ENCODE measurements at places on chromosomes 4 and X.

- DNase-seq, result no peak
Measured at GRCh38 chr4:3227878-3228675, 20.9 kb upstream of the MSANTD1 start.

GRCh38 chr4:114311787-114312186, 286.8 kb upstream of the UGT8 start:
- no peak for DNase-seq

- DNase-seq, result no peak
Measured at GRCh38 chr4:118917582-118917981, 28.9 kb downstream of the SYNPO2 start.

GRCh38 chr4:185265942-185266341, 56.5 kb downstream of the SNX25 start:
- DNase-seq, result no peak

GRCh38 chrX:38970074-38970473, 168.8 kb downstream of the MID1IP1 start:
- DNase-seq, result no peak

DNA sequence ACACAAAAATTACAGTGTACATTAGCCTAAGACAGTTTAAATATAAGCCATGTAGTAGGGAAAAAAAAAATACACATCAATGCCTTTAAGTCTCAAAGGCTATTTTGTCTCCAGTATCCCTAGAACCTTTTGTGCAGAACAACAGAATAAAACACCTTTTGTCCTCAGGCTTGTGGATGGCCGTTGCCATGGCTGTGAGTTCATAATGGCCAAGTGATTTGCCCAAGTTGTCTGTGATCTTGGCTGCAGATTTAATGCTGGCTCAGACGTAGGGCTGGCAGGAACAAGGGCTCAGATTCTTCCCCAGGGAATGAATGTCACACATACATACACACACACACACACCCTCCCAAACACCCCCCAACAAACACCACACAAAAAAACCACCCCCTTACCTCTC, 25.3 kb downstream of the GPM6B start:
- DNase-seq, result no peak

- no peak for DNase-seq
Measured at GRCh38 chrX:10173331-10173900, 16.6 kb downstream of the CLCN4 start.

GRCh38 chr4:166777760-166778159, 456.5 kb downstream of the SPOCK3 start:
- DNase-seq, result no peak

DNA sequence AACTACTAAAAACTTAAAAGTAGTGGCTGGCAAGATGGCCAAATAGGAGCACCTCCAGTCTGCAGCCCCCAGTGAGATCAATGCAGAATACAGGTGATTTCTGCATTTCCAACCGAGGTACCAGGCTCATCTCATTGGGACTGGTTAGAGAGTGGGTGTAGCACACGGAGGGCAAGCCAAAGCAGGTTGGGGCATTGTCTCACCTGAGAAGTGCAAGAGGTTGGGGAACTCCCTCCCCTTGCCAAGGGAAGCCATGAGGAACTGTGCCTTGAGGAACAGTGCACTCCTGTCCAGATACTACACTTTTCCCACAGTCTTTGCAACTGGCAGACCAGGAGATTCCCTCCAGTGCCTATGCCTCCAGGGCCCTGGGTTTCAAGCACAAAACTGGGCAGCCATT, 311.1 kb downstream of the PAPSS1 start:
- DNase-seq, result no peak

DNA sequence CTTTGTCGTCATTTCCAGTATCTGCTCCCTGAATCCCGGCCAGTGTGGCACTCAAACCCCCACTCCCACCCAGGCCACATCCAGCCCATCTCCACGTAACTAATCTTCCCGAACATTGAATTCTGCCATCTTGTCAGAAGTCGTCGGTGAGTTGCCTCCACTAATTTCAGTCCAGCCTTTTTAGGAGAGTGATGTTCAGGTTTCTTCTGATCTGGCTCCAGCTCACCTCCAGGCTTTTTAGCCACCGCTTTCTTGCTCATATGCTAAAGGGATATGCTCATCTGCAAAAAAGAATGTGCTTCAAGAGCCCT, 1.3 kb downstream of the TMEM165 start:
- no peak for DNase-seq

DNA sequence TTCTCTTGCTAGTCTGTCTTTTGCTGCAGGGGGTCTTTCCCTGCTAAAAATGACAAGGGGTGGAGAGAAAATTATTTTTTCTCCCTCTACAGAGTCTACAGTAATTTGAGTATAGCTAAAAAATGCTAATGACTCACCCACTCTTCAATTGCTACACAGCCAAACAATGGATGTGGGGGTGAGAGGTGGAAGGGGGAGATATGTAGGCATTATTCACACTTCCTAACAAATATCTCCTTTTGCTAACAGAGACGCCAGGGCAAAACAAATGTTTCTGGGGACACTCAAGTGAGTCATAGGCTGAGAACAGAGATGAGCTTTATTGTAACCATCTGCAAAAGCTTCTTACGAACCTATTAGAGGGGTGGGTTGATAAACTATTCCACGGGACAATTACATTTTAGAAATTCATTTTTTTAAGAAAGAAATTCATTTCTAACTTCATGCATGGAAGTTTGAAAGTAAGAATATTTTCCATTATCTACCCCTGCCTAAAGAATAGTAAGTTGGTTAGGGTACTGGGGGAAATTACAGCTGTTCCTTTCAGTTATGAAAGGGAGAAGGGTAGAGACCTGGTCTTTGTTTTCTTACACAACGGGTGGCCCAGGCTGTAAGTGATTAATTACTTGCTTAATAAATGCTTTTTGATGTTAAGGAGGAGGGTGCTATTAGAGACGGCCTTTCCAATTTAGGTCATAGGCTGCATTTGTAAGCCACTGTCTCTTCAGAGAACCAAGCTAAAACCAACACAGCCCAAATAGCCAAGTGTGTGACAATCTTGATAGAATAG, 12.8 kb downstream of the SCD5 start:
- DNase-seq, result no peak

- DNase-seq, result peak; percentile 95
Measured at GRCh38 chrX:1453951-1454785, 1.5 kb upstream of the ASMTL start.

DNA sequence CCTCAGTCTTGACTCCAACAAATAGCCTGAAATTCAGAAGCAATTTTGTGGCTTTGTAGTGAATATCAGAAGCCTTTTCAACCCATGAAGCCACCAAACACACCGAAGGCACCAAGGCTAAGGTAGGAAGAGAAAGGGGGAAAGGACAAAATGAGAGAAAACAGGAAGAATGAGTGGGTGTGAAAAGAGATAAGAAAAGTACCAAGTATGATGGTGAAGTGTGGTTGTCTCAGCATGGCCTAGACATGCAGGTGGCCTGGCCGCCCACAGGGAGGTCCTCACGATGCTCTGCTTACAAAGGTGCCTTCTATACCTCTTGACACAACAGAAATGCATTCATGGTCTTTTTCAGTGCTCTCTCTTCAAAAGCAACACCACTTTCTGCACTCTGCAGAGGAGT, 34.9 kb downstream of the ACSL1 start:
- DNase-seq, result no peak

DNA sequence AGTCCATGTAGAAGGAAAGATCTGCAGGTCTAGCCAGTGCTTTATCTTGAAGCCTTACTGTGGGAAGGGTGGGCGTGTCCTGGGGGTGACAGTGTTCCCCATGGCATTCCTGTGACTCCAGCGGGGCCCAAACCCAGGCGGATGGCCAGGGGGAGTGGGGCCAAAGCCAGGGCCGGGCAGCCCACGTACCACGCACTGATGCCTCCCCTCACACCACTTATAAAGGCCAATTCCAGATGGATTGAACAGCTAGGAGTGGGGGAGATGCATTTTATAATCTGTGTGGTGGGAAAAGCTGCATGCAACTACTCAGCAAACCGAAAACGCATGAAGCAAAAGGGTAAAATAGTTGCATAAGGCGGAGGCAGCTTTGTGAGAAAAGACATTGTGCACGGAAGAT, 36.4 kb downstream of the NELFA start:
- no peak for DNase-seq

- DNase-seq, result no peak
Measured at GRCh38 chr4:123618606-123619005, 222.0 kb downstream of the SPRY1 start.

GRCh38 chrX:12581546-12581945, 209.7 kb upstream of the PRPS2 start:
- DNase-seq, result no peak

DNA sequence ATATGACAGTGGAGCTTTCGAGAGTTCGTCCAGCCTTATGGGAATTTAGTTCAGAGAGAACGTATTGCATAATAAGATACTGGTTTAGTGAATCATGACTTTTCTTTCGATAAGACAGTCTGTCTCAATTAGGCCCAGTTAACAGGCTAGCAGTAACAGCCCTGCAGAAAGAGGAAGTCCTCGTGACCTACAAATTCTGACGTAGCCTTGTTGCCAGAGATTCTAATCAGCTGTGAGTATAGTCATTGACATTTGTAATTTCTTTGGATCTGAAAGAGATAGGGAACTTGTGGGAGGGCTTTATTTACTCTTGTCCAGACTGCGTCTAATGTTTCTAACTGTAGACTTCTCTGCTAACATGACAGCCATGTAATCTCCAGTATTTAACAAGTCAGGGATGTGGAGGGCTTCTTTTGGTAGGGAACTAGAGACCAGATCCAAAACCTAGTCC, 15.8 kb downstream of the ART3 start:
- no peak for DNase-seq

- peak; percentile 78 for DNase-seq
Measured at GRCh38 chr4:1746265-1746691, 25.0 kb downstream of the TACC3 start.

DNA sequence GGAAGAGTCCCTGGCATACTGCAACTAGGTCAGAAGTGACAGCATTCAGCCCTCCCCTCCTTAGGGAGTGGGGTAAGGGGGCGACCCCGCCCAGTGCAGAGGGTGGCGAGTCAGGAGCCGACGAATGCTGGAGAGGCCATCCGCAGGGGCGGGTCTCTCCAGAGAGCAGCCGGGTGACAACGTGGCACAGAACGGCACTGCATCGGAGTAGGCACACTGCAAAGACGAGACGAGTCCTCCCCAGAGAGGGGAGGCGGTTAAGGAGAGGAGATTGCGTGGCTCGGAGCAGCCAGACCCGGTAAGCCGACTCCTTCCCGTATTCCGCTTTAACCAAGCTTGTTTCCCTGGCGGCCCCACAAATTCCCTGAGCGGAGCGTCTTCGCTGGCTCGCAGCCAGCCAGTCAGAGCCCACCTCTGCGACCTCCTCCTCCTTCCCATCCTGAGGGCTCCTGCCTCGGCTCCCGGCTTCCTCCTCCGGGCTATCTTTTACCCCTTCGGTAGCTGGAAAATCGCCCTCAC, 54.9 kb downstream of the LINC00632 start:
- no peak for DNase-seq

- no peak for DNase-seq
Measured at GRCh38 chr4:39362827-39363226, 3.3 kb downstream of the RFC1 start.

- no peak for DNase-seq
Measured at GRCh38 chrX:73851014-73852009, 288.3 kb downstream of the CHIC1 start.

DNA sequence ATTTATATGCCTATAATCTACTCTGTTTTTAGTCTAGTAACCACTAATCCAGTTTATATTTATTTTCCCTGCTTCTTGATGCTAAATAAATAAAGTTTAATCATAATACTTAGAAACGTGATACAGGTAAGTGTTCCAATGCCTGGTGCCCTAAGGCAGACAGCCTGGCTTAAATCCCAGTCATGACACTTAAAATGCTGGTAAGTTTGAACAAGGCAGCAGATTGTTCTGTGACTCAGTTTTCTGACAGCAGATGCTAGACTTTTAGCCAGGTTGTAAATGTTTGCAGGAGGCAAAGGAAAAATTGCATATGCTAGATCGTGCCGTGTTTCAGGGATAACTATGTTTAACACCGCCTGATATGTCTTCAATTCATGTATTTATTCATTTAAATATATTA, 2661.6 kb downstream of the PCDH7 start:
- DNase-seq, result no peak

- DNase-seq, result no peak
Measured at GRCh38 chrX:13168269-13168668, 123.8 kb upstream of the FAM9C start.

- no peak for DNase-seq
Measured at GRCh38 chr4:140046543-140046942, 107.4 kb downstream of the MAML3 start.

- DNase-seq, result no peak
Measured at GRCh38 chrX:33385546-33385945, 174.2 kb upstream of the DMD start.

GRCh38 chr4:82630079-82630478, 68.3 kb upstream of the TMEM150C start:
- DNase-seq, result no peak

DNA sequence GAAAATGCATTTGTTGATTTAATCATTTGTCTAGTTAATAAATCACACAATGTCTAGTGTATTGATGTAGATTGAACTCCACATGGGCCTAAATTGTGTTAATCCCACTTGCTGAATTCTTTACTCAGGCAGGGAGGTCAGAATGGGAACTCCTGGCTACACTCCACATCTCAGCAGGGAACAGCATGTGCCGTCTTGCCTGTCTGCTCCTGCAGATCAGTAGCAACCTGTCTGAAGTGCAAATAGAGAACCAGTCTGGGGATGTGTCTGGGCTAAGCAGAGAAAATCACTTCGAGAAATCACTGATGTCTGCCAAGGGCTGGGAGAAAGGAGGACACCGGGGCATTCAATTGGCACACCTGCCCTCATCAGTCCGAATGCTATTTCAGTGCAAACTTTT, 16.5 kb upstream of the MXRA5 start:
- DNase-seq, result no peak

DNA sequence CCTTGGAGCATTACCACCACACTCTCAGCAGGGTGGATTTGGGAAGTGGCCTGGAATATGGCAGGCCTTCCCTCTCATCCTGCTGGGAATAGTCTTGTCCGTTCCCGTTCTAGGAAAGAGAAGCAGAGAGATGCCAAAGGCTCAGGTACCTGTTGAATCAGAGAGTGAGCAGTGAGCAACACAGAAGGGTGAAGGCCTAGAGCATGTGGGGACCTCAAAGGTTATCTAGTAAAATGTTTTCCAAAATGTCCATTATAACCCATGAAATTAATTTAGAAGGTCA, 30.8 kb downstream of the SLC16A2 start:
- DNase-seq, result no peak

- DNase-seq, result no peak
Measured at GRCh38 chr4:3655963-3656362, 110.2 kb upstream of the ADRA2C start.
